ENCODE measurements at places on chromosomes 6 and 20.

DNA sequence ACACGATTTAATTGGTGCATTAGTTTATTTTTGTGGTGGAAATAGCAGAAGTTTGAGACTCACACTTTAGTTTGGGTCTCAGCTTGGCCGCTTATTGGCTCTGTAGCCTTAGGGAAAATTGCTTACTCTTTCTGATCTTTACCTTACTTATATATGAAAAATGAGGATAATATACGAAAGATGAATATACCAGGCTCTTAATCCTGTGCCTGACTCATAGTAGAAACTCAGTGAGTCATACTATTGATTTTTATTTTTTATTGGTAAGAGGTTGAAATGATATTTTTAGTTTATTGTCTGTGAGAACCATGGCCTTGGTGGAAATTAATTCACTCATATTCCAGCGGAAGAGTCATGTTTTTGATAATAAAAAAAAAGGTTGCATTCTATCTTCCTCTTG, 11.2 kb downstream of the DOK5 start:
- no peak for DNase-seq

- DNase-seq = no peak
These were observed 104.0 kb downstream of the FOXA2 start for GRCh38 chr20:22480336-22480735.

DNA sequence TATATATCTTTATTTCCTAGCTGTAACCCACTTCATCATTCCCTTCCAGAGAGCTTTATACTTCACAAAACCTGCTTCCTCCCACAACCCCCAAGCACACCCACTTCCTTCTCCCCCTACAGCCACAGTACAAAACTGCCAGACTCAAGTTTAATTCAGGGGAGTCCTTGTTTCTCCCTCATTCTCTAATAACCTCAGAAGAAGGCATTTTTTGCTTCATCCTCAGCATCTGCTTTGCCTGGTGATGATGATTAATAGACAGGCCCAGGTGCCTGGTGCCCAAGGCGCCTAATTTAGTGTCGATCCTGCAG, 414.3 kb downstream of the KIF16B start:
- DNase-seq = no peak

- DNase-seq = no peak
These were observed 96.6 kb downstream of the SLC16A10 start for GRCh38 chr6:111183702-111184517.

- DNase-seq = no peak
These were observed 26.8 kb downstream of the HDDC2 start for GRCh38 chr6:125274935-125275334.

DNA sequence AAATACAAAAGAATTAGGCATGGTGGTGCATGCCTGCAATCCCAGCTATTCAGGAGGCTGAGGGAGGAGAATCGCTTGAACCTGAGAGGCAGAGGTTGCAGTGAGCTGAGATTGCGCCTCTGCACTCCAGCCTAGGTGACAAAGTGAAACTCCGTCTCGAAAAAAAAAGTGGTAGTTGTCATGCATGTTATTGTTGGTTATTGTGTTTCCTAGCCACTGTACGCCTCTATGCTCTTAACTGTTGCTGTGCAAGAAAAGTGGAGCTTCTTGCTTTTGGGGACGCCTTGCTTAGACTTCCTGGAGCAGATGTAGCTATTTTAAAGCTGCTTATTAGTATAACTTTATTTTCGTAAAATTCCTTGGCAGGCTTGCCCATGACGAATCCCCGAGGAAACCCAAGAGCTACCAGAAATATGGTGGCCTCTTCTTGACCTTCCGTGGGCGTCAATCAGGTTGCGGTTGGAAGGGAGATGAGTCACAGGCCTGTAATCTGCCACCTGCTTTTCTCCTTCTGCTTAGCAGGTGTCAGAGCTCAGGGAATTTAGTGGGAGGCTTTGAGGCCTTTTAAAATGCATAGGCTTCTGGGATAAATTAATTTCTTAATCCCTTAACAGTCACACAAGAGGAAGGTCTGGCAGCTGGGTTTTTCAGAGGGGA, 17.3 kb downstream of the GABRR2 start:
- DNase-seq = peak; percentile 37

DNA sequence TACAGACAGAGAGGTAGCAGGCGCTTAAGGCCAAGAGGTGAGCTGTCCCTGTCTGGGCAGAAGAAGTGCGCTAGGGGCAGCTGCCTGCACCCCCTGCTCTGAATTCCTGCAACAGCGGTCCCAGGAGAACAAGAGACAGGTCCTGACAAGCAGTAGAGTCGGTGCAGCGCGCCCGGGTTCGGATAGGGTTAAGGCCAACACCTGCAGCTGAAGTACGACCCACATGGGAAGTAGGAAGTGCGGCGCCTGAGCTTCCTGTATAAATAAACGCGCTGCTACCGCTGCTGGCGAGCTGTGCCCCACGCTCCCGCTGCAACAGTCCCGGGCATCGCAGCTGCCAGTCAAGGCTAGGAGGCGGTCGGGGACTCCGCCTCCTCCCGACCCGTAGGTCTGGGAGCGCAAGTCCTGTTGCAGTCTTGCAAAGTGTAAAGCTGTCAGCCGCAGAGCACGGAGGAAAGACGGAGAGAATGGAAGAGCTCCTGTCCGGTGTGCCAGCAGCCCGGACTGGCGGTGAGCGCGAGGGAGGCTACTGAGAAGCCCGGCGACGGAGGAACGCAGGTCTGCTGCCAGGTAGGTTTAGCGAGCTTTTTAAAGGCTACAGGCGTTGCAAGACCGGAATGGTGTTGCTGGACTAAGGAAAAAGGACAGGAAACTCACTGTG, at the start of gene RNF144B:
RNF144B (plus strand) TSS at position 290 of the 661 bp plus-strand sequence. CDS start 12,185 bp downstream, outside the sequence.
- peak; percentile 45 for DNase-seq
